NCI-H524 treated with DMSO at 0.1 percent for 48 hours (cell line): ENCODE measurements at places on chromosomes 13 and 19.

DNA sequence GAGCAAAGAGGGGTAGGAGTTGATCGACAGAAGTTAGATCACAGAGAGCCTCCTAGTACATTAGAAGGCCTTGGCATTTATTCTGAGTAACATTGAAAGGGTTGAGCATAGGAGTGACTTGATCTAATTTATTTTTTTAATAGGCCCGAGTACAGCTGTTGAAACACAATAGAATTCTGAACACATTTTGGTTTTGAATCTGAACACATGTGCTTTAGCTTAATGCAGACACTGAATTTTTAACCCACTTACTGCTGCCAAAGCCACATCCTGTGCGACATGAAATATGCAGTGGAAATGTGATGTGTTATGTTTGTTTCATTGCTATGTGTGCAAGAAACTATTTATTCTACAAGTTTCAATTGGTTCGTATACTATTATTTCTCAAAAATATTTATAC is 1505.9 kb downstream of the PCDH9 start:
- DNase-seq: no peak

DNA sequence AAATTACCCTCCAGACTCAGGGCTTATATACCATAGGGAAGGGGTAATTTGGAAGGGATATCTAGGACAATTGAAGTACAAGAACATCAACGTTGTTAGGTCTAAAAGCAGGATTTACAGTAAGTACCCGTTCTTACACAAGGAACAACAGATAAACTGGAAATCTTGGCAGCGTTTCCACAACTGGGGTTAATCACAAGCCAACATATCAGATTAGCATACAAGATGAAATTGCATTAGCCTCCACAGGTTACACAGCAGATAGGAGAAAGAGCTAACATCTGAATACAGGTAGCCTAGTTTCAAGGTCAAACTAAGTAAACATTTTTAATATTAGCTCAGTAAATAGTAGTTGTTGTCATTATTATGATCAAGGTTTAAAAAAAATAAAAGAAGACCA is 1214.0 kb upstream of the PCDH20 start:
- DNase-seq: no peak

DNA sequence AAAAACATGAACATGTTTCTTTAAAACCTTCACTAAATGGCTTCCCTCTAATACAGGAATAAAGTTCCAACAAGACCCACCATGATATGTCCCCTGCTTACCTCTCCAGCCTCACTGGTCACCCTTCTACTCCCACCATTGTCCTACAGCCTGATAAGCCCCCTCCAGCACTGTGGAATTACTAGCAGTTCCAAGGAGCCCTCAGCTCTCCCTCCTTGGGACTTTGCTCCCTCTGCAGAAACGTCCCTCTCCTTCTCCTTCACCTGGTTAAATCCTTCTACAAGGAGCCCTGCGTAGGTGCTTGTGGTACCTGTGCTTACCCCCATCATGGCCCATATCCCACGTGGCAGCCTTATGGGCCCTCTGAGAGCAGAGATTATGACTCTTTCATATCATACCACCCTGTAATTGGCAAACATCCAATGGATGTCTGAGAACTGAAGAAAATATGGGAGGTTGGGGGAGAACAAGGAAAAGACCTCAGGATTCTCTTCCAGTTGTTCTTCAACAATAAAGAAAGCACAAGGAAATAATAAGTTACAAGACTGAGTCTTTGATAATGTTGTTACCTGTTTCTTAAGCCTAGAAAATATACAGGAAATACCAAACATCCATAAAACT is 26.1 kb upstream of the DOCK9 start:
- no peak for DNase-seq

DNA sequence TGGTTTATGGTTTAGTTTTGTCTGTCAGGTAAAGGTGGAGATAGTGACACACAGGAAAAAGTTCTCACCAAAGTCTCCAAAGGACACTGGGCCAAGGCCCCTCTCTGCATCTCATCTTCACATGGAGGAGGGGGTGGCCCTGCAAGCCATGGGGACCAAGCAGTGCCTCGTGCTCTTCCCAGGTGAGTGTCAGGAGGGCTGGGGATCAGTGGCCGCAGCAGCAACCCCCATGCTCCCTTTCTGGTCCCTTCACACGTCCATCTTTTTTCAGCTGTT is 88.0 kb downstream of the RGCC start:
- no peak for DNase-seq

DNA sequence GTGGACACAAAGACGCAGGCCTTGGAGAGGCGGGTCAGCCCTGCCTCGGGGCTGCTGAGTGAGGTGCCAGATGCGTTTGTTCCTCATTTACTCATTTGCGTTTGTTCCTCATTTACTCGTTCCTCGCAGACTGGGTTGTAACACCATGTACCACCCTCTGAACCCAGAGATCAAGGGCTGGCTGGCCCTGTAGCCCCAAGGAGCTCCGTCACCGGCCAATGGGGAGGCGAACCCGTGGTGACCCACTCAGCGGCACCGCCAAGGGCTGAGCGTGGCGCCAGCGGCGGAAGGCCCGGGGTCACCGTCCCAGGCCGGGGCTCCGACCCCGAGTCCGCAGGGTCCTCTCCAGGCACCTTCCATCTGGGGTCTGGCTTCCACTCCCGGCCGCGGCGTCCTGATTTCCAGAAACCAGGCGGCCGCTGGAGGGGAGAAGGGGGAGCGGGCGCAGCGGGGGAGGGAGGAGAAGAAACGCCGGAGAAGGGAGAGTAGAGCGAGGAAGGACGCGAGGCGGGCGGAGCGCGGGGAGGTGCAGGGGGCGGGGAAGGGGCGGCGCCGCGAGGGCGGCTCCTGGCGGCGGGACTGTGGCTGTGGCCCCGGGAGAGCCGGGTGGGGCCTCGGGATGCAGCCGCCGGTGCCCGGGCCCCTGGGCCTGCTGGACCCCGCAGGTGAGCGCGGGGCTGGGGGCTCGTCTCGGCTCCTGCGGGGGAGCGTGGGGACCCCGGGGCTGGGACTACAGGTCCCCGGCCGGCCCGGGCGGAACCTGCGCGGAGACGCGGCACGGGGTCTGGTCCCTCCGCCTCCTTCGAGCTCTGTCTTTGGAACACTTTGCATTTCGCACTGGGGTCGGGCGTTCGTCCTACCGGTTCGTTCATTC is at the start of gene TMEM255B:
Gene TMEM255B (plus strand): TSS at position 576 of the 874 bp plus-strand sequence. CDS start 44 bp downstream, at position 620.
- no peak for DNase-seq

DNA sequence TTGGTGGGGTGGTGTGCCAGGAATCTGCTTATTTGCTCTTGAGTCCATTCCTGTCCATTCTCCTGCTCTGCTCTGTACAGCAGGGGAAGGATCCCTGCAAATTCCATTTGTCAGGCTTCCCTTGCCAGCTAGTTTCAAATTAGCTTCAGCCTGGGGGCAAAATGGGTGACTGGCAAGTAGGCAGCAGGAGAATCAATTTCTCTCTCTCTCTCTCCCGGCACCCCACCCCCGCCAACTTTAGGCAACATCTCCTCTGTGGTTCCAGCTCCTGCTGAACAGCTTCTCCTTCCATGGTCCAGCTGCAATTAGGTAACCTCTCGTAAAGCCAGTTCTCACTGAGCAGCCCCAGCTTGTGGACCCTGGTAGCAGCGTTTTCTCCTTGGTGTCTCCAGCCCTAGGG is 6.7 kb upstream of the MYCBP2 start:
- no peak for DNase-seq

DNA sequence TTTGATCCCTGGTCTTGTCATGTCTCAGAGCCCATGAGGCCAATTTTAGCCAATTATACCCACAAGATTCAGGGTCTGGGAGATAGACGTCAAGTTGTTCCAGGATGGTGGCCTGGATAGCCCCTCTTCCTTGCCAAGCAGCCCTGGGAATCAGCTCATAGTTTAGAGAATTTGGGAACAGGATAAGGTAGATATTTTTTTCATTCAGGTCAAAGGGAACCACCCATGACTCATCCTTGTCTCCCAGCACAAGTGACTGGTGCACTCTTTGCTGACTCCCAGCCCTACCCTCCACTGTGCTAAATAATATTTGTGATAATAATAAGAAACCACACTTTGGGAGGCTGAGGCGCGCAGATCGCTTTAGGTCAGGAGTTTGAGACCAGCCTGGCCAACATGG is 17.1 kb upstream of the S1PR4 start:
- DNase-seq: no peak

DNA sequence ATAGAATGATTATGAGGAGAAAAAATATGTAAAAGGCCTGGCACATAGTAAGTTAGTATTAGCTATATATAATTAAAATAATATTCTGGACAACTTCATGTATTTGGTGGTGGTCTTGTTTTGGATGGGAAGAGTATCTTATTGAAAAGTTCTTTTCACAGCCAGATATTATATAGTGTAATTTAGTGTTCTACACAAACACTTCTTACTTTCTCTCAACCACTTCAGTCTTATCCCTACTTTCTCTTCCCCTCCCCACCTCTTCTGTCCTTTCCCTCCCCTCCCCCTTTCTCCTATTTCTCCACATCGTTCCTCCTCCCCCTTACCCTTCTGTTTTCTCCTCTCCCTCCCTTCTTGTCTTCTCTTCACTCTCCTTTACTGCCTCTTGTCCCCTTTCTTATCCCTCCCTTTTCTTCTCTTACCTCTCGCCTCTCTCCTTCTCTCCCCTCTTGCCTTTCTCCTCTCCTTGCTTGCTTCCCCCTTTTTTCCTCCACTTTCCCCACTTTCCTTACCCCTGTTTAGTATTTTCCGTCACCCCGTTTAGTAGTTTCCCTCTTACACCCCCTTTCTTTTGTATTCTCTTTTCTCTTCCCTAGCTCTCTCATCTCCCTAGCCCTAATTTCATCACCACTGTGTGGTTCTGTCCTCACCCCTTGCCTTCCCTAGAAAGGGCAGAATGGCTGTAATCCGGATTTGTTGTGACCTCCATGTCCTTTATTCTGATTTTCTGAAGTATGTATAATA is 107.2 kb upstream of the MLNR start:
- no peak for DNase-seq

GRCh38 chr13:24651718-24652345 is 28.4 kb upstream of the ATP12A start:
- no peak for DNase-seq

DNA sequence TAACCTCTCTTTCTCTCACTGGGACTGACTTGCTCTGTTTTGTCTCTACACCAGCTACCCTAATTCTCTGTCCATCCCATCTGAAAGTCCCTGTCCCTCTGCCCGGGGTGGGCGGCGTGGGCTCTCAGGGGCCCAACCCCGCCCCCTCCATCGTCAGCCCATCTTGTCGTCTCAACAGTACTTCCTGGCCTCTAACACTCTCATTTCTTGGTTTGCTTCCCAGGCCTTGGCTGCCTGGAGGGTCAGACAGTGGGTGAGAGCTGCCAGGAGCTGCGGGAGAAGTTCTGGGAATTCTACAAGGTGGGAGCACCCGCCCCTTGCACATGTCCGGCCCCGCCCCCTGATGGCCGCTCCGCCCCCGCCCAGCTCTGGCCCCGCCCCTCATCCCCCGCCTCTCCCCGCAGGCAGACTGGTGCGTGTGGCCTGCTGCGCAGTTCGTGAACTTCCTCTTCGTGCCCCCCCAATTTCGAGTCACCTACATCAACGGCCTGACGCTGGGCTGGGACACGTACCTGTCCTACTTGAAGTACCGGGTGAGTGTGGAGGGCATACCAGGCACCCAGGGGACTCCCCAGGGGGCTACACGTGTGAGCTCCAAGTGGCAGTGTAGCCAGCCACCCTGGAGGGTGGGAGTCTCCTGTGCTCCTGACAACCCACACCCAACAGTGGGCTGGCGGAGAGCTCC is 1.7 kb downstream of the MPV17L2 start:
- DNase-seq: no peak

DNA sequence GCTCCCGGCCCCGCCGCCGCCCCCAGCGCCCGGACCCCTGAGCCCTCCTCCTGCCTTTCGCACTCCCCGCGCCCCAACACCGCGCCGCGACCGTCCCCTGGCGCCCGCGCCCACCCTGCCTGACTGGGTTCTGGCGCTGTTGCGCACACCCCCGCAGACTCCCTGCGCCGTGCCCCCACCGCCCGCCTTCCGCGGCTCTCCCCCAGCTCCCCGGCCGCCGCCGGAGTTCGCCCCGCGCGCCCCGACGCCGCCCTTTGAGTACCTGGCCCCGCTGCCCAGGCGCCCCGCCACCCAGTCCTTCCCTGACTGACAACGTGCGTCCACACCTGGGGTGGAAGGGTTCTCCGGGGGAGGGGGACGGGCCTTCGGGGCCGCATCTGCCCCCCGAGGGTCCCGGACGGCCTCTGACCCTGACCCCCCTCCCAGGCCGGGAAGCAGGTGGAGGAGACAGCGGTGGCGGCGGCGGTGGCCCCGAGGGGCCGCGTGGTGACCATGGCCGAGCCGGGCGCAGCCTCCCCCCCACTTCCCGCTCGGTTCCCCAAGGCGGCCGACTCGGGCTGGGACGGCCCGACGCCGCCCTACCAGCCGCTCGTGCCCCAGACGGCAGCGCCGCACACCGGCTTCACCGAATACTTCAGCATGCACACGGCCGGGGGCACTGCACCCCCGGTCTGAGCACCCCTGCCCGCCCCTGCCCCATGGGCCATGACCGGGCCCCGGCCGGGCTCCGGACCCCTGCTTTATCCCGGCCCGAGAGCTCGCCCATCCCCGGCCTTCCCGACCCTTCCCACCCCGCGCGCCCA is 1.4 kb upstream of the MEGF8 start:
- no peak for DNase-seq

GRCh38 chr13:23671897-23672296 is 101.7 kb downstream of the TNFRSF19 start:
- DNase-seq: no peak

- no peak for DNase-seq
Measured at GRCh38 chr13:85236413-85236812, 562.8 kb downstream of the SLITRK6 start.

- DNase-seq: no peak
Measured at GRCh38 chr13:20340759-20341171, 108.6 kb upstream of the GJB6 start.

DNA sequence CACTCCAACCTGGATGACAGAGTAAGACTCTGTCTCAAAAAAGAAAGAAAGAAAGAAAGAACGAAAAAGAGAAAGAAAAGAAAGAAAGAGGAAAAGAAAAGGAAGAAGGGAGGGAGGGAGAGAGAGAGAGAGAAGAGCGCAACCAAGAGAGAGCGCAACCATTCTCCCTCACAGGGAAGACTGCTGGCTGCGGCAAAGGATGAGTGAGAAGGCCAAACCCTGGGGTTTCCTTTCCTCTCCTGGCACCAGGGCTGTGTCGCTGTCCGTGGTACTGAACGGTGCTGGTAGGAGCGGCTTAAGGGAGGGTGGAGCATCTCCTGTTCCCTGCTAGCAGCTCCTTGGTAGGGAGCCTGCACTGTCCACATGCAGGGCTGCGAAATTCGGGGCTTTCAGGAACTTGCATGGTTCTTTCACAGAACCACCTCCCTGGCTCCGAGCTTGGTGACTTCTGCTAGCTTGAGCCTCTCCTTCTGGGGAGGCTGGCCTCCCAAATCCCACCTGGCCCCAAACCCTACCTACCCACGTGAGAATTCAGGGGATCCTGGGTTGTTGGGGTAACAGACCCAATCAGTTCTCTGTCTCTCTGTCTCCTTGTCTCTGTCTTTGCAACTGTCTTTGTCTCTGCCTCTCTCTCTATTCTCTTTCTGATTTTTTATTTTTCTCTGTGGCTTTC is 51.1 kb upstream of the ZNRF4 start:
- no peak for DNase-seq

- DNase-seq: no peak
Measured at GRCh38 chr19:30529876-30530275, 157.7 kb downstream of the ZNF536 start.

GRCh38 chr19:54335979-54336892 is 2.7 kb downstream of the LILRA4 start:
- DNase-seq: no peak

- DNase-seq: no peak
Measured at GRCh38 chr13:43057653-43058317, 34.4 kb downstream of the DNAJC15 start.

GRCh38 chr13:29448174-29448573 is 147.3 kb downstream of the SLC7A1 start:
- no peak for DNase-seq

- no peak for DNase-seq
Measured at GRCh38 chr19:8615024-8615423, 4.5 kb upstream of the ADAMTS10 start.

- DNase-seq: no peak
Measured at GRCh38 chr13:28499609-28500008, 4.7 kb upstream of the FLT1 start.
